ENCODE measurements at places on chromosomes 7 and 10. TPM values are rescaled to one million over a fixed set of nuclear protein-coding genes. Genes with fewer than 3 reads are reported as not detected.

GRCh38 chr10:112361951-112362751 lies 11.8 kb upstream of the ACSL5 start:
- no peak overlapping the region for H3K27ac ChIP-seq
- DNase-seq = peak; percentile 43
- H3K4me1 ChIP-seq = no peaks in the 10 kb centered on the region
- H3K4me3 ChIP-seq = no peak overlapping the region

GRCh38 chr7:2309889-2310331 lies 4.3 kb downstream of the SNX8 start:
- peaks cover 3% of the 10 kb centered on the region for H3K4me1 ChIP-seq
- H3K27me3 ChIP-seq = no peaks in the 10 kb centered on the region
- peaks cover 9% of the 10 kb centered on the region for H3K36me3 ChIP-seq
- H3K4me3 ChIP-seq = peak overlapping the region; percentile 40

DNA sequence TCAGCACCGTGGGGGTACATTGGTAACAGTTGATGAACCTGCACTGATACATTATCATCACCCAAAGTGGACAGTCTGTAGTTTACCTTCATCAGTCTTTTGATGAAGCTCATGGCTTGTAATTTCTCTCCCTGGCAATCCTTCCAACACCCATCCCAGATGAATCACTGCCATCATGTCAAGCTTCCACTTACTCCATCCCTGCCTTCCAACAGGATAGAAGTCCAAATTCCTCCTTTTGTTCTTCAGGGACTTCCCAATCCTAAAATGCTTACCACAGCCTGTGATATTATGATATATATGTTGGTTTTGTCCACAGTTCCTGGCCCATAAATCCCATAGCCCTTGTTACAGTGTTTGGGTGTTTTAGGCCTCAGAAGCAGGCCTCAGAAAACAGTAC lies 16.1 kb downstream of the SNX10 start:
- no peaks in the 10 kb centered on the region for H3K27me3 ChIP-seq
- DNase-seq = no peak
- 0 out of 2 replicates have a peak, but pooled peaks cover 2% of the 10 kb centered on the region for H3K4me1 ChIP-seq
- no peak overlapping the region for H3K4me3 ChIP-seq

- H3K4me1 ChIP-seq = peaks cover 2% of the 10 kb centered on the region
- no peaks in the 10 kb centered on the region for H3K27me3 ChIP-seq
- DNase-seq = peak; percentile 60
- no peak within 1 kb of the TSS for H3K27ac ChIP-seq
- H3K36me3 ChIP-seq = no peaks in the 10 kb centered on the region
- H3K4me3 ChIP-seq = peak within 1 kb of the TSS; percentile 80
Measured at GRCh38 chr10:18140149-18140956, at the start of gene CACNB2. CACNB2 (plus strand) TSS chr10:18140424.

DNA sequence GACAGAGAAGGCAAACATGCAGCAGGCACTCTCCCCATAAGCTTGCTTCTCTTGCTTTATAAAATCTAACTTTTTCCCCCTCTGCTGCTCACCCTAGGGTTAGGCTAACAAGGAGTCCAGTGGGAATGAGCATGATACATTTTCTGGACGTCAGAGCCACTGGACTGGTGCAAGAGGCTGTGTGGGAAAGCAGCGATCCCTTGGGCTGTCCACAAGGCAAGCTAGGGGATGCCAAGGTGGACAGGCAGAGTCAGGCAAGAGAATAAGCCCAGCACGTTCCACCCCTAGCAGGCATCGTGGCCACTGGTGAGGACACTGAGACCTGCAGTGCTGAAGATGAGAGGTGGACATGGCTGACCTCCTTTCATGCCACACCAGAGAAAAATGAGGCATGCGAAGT lies 290.9 kb upstream of the ZMIZ1 start:
- no peak for DNase-seq
- H3K27me3 ChIP-seq = no peaks in the 10 kb centered on the region
- no peaks in the 10 kb centered on the region for H3K36me3 ChIP-seq
- H3K4me3 ChIP-seq = no peak overlapping the region

GRCh38 chr7:12809476-12809875 lies 122.0 kb downstream of the ARL4A start:
- H3K27me3 ChIP-seq = no peaks in the 10 kb centered on the region
- no peaks in the 10 kb centered on the region for H3K4me1 ChIP-seq
- H3K4me3 ChIP-seq = no peak overlapping the region
- H3K36me3 ChIP-seq = peaks cover 5% of the 10 kb centered on the region

GRCh38 chr10:70118196-70118595 lies 14.4 kb downstream of the AIFM2 start:
- H3K36me3 ChIP-seq = peaks cover 10% of the 10 kb centered on the region
- H3K27me3 ChIP-seq = no peaks in the 10 kb centered on the region
- H3K4me1 ChIP-seq = no peaks in the 10 kb centered on the region
- DNase-seq = no peak

DNA sequence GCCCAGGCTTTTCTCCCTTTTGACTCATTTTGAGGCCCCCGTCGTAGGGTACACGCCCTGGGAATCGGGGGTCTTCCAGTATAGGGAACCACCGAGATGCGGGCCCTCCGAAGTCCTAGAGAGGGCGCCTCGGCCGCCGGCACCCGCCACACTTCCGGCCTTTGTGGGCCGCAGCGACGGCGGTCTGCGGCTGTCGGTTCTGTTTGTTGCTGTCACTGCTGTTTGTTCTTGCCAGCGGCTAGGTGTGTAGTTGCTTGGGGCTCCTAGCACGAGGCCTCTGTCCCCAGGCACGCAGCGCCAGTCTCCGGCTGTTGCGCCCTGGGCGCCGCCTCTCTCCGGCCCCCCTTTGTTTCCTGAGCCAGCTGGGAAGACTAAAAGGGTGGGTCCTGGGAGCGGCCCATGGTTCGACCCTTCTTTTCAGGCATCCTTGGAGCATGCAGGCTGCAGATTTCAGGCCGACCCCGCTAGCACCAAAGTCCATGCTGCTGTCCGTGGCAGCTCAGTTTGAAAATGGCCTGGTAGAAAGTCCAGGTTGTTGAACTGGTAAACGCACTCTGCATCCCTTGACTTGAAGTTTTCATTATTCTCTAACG lies 17.8 kb upstream of the ZKSCAN1 start:
- H3K4me3 ChIP-seq = no peak overlapping the region
- no peaks in the 10 kb centered on the region for H3K4me1 ChIP-seq
- no peaks in the 10 kb centered on the region for H3K27me3 ChIP-seq
- no peak overlapping the region for H3K27ac ChIP-seq
- peak; percentile 67 for DNase-seq
- H3K36me3 ChIP-seq = no peaks in the 10 kb centered on the region

UMAD1 gene
- total RNA-seq = 8.5 TPM

EXOC6 gene
- 9.0 TPM for total RNA-seq

FOXP2 gene
- total RNA-seq = not detected

All from H9 (cell line).